GDM1 (cell line): ENCODE measurements at places on chromosomes 5 and 9.

- DNase-seq: no peak
Observed at GRCh38 chr5:174750711-174751110, 26.3 kb downstream of the MSX2 start.

GRCh38 chr5:178273665-178274541 lies 41.3 kb upstream of the PHYKPL start:
- DNase-seq: no peak

DNA sequence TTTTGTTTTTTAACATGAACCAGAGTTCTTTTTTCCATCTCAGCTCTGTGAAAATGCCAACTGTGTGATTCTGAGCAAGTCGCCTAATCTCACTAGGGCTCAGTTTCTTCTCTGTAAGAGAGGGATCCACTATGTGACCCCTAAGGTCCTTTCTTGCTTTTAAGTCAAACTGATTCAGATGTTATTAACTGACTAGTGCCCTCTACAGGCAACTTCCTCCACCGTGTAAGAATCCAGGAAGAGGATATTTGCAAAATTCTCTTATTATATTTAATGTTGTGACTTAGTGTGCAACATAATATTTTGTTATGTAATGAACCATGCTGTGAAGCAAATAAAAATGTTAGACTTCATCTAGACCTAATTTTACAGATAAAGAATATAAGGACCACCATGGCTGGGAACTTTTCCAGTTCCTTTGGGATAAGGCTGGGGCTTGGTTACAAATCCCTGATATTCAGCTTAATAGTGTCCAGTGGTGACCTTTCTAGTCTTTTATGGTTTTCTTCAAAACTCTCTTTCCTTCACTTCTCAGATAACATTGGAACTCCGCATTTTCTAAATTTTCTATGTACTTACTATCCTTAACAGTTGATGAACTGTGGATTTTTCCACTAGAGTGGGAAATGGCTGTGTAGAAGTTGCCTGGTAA lies 244.7 kb downstream of the PIK3R1 start:
- peak; percentile 24 for DNase-seq

- DNase-seq: no peak
Observed at GRCh38 chr5:38678076-38678475, 121.6 kb upstream of the LIFR start.
